AG09319 (cell line): ENCODE measurements at places on chromosomes 11 and 22.

DNA sequence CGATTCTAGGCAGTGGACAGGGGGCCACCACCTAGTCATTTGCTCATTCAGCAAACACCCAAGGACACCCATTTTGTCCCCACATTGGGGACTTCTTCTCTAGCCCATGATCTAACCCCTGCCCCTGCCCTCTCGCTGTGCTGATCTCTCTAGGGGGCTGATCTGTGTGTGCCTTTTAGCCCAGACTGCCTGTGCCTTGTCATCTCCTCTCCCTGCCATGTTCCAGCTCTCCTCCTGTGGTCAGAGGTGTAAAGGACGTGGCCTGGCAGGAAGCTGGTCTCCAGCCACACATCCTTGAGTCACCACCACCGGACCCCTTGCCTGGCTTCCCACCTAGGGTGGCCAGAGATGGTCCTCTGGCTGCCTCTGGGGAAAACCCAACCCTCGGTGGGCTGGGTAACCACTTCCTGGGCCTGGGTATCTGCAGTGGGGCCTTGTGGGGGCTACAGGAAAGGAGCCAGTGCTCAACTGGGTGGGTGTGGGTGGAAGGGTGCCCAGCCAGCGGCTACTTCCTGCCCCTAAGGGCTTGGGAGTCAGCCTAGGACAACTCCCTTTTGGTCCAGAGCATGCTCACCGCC, 1.3 kb downstream of the CTSW start:
- no peak for DNase-seq

DNA sequence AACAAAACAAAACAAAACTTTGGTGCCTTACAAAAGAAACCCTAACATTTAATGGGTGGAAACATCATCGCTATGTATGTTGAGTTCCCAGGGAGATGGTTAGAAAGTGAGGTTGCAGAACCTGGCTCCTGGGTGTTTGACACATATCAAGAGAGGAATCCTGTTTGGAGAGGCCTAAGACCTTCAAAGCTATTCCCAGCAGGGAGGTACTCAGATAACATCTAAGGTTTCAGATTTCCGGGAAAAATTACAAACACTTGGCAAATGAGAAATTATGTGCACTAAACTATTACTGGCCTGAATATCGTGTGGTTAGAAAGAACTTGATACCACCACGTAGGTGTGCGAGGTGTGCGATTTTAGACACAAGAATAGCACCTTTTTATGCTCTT, 18.5 kb downstream of the TRIM5 start:
- DNase-seq, result no peak

DNA sequence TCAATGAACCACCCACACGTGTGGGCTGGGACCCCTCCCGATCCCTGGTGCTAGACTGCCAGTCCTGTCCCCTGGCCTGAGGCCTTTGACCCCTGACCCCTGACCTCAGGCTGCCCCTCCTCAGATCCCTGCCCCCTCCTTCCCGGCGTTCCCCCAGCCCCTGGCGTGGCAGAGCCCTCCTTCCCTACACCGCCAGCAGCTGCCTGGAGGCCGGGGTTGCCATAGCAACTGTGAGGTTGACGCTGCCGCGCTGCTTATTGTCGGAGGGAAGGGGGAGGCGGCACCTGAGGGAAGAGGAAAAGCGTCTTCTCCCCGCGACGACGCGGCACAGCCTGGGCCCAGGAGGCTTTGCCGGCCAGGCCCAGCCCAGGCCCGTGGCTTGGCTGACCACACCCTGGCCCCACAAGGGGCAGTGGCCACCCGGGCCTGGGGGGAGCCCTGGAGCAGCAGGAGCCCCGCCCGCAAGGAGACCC, 32.6 kb downstream of the SHANK3 start:
- DNase-seq, result no peak

DNA sequence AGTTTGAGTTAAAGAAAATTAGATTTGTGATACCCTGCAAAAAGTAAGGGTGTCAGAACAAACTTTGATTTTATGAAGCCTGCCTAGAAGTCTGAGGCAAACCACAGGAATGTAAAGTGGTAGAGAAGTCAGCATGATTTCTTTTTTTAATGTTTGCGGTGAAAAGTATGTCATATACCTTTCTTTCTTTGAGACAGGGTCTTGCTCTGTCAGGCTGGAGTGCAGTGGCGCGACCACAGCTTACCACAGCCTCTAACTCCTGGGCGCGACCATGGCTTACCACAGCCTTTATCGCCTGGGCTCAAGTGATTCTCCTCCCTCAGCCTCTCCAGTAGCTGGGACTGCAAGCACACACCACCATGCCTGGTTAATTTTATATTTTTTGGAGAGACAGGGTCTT, 4.7 kb downstream of the API5 start:
- no peak for DNase-seq
